Ammon's horn (tissue), 1 donor: ENCODE measurements at places on chromosomes 2 and 18.

GRCh38 chr18:59072727-59073421 lies 66.8 kb upstream of the SEC11C start:
- DNase-seq, result no peak

- DNase-seq, result no peak
Measured at GRCh38 chr2:215653344-215654030, 217.6 kb upstream of the FN1 start.

GRCh38 chr2:48148841-48149430 lies 242.6 kb upstream of the FBXO11 start:
- DNase-seq, result no peak

DNA sequence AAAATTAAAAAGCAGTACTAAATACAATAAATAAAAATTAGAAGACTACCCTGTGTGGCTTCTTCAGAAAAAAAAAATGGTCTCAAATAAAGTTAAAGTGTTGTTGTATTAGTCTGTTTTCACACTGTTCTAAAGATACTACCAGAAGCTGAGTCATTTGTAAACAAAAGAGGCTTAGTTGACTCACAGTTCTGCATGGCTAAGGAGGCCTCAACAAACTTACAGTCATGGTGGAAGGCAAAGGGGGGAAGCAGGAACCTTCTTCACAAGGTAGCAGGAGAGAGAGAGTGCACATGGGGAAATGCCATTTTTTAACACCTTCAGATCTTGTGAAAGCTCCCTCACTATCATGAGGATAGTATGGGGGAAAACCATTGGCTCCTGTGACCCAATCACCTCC lies 612.8 kb downstream of the RNF144A start:
- no peak for DNase-seq

DNA sequence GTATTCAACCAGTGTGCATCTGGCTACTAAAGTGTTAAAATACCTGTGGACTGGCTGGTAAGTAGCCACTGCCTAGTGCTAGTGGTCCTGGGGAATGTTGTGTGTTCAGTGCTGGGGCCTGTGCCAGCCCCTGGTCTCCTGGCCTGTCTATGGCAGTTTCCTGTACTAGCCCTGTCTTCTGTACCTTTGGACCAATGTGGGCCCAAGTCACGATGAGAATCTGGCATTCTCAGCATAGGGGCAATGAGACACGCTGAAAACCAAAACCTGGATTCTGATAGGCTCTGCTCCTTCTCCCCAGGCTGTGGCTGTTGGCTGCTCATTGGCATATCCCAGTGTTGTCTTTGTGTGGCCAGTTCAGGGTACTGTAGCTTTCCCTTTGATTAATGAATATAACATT lies 170.4 kb downstream of the PTPRM start:
- no peak for DNase-seq

GRCh38 chr2:239381709-239382134 lies 19.1 kb downstream of the HDAC4 start:
- DNase-seq, result peak; percentile 62

DNA sequence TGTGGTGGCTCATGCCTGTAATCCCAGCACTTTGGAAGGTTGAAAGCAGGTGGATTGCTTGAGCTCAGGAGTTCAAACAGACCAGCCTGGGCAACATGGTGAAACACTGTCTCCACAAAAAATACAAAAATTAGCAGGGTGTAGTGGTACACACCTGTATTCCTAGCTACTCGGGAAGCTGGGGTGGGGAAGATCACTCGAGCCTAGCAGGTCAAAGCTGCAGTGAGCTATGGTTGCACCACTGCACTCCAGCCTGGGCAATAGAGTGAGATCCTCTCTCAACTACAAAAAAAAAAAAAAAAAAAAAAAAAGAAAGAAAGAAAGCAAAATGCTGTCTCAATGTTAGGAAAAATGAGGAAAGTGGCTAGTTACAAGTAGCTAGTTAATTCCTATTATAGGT lies 56.8 kb downstream of the TRIP12 start:
- no peak for DNase-seq

- DNase-seq, result no peak
Measured at GRCh38 chr2:182680837-182681236, 35.2 kb upstream of the DNAJC10 start.

DNA sequence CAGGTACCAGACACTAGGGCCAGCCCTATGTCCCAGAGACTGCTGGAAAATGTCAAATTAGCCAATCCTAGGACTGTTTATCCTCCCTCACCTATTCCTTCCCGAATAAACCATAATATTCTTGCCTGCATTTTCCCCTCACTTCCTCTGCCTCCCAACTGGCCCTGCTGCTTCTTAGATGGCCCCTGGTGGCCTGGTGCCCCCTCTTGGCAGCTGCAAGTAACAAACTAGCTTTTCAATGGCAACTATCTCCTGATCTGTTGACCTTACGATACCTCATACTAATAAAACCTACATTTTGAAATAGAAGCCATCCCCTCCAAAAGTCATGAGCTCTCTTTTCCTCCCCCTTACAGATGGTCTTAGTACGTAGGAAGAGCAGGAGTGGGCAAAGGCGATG lies 132.0 kb downstream of the ALPK2 start:
- DNase-seq, result no peak
